ENCODE measurements at places on chromosomes 16 and 17.

DNA sequence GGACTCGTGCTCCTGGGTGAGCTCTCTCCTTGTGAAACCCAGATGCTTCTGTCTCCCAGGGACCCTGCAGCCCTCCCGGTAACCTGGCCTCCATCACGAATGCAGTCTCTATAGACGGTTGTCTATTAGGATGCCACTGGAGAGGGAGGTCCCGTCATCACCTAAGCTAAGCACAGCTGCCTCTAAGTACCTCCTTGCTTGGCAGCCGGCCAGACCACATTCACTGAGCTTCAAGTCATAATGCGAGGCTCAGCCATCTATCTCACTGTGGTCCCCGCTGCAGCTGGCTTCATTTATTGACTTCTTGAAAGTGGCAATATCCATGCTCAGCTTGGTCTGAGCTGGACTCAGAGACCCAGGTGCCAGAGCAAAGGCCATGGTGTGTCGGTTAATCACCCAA is 74.5 kb upstream of the HSBP1 start:
- peak; percentile 16 for DNase-seq

- DNase-seq: no peak
These were observed 4.3 kb downstream of the LLGL1 start for GRCh38 chr17:18229771-18230170.

DNA sequence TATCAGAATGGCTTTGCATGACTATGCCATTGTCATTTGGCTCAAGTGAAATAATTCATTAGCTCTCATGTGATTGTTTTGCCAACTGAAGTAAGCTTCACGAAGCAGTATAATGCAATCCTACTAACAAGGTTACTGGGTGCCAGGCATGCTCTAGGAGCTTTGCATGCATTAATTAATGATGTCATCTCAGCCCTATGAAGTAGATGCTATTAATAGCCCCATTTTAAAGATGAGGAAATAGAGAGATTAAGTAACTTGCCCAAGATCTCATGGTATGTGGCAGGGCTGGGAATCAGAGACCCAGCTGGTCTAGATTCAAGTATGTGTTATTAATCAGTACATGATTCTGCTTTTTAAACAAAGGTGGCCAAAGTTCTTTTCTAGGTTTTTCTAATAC is 14.1 kb downstream of the KRT39 start:
- peak; percentile 96 for DNase-seq

- DNase-seq: no peak
These were observed 29.3 kb downstream of the CFAP20 start for GRCh38 chr16:58099956-58100300.

- peak; percentile 77 for DNase-seq
These were observed 539 bp downstream of the IFT20 start for GRCh38 chr17:28334666-28335200.

DNA sequence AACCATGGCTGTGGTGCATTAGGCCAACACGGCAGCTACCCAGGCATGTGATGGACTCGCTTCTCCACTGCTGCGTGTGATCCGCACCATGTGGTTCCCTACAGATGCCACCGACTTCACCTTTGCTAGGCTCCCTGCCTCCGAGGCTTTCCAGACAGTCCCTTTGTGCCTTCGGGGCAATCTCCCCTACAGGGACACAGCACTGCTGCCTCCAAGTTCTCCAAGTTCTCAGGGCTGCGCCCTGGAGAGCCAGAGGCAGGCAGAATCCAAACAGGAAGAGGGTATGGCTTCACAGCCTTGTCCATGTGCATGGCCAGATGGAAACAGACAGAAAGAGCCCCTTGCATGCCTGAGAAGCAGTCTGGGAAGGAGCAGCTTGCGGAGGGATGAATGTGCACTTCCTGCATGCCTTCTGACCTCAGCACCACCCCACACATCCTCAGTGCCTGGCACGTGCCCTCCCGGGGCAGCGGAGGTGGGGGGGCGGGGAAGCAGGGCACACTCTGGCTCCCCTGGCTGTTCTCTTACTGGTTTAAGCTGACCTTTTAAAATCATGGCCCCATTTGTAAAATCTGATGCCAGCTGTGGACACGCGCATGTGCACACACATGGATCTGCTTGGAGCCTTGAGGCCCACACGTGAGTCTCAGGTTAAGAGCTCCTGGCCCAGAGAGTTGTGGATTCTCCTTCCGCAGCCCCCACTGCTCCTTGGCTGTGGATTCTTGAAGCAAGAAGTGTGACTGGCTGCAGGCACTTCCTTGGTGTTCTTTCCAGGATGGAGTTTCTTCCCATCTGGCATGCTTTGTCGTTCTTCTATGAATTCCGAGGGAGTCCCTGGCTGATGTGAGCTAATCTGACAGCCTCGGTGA is 55.3 kb upstream of the MTSS2 start:
- peak; percentile 56 for DNase-seq

DNA sequence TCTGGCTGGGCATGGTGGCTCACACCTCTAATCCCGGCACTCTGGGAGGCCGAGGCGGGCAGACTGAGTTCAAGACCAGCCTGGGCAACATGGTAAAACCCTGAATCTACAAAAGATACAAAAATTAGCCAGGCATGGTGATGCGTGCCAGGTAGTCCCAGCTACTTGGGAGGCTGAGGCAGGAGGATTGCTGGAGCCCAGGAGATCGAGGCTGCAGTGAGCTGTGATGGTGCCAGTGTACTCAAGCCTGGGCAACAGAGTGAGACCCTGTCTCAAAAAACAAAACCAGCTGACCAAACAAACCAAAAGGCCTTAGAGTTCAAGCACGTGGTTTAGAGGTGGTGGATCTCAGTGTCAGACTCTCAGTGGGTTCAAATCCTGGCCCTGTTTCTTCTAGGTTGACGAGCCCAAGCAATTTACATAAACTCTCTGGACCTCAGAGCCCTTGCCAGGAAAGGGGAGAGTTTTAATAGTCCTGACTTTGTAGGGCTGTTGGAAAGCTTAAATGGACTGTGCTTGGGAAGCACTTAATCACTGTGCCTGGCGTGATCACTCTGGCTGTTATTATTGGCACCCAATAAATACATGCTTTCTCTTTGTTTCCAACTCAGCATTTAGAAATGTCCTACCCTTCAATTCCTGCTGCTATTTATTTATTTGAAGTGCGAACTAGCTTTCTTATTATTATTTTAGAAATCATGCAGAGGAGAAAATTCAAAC is 44.7 kb downstream of the ABCC1 start:
- DNase-seq: peak; percentile 78

DNA sequence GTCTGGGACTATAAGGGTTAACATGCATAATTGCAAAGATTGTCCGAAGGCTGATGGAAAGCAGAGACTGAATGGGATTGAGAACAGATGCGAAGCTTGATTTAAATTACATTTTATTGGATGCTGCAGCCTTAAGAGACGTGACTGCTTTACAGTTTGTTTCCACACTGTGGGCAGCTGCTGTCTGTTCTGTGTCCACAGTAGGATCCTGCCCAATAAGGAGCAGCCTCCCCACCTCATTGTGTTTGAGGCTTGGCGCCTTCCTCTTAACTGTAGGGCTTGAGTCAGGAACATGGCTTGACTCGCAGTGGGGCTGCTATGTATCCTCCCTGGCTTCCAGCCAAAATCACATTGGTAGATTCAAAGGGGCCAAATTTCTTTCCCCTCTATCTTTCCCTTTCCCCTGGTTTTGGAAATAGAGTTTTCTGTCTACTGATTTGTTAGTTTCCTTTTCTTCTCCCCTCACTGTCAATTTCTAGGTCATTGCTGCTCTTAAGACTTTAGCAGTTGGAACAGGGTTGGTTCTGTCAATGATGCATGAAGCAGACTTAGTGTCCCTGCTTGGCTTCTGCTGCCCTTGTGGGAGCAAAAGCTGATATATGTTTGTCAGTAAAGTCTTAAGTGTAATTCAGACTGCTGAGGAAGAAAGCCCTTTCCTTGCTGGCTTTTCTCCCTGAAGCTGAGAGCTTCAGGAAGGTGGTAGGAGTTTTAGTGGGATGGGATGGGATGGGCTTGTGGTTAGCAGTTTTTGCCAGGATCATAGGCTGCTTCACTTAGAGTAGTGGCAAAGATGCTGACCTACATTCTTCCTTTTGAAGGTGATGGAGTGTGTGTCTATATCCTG is 5.0 kb upstream of the RARA start:
- DNase-seq: peak; percentile 61

- peak; percentile 75 for DNase-seq
These were observed 6.0 kb upstream of the LPCAT2 start for GRCh38 chr16:55502801-55503366.

DNA sequence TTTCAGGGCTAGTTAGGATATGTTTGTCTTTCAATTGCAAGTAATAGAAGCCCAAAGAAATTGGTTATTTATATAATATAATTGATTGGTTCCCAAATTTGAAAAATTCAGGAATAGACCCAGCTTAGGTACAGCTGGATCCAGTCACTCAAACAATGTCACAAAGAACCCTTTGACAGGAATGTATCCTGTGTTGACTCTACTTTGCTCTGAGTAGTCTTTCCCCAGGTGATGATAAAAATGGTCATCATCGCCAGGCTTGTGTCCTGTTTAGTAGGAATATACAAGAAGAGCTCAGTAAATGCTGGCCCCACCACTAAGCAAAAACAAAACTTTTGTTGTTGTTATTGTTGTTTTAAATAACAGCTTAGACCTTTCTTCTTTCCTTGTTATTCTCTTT is 35.0 kb downstream of the MAPT start:
- no peak for DNase-seq

- DNase-seq: peak; percentile 56
These were observed 21.2 kb upstream of the MON1B start for GRCh38 chr16:77169650-77170236.
